ENCODE measurements at places on chromosomes 5 and 9.

GRCh38 chr5:139671096-139671841 is 23.1 kb downstream of the CXXC5 start:
- no peak overlapping the region for H3K4me3 ChIP-seq
- no peaks in the 10 kb centered on the region for H3K27me3 ChIP-seq
- H3K27ac ChIP-seq, result peak overlapping the region; percentile 93
- DNase-seq, result no peak
- H3K36me3 ChIP-seq, result no peaks in the 10 kb centered on the region

- no peaks in the 10 kb centered on the region for H3K36me3 ChIP-seq
- H3K4me3 ChIP-seq, result no peak overlapping the region
- peaks cover 17% of the 10 kb centered on the region for H3K4me1 ChIP-seq
- peaks cover 56% of the 10 kb centered on the region for H3K27me3 ChIP-seq
- no peak for DNase-seq
Measured at GRCh38 chr9:136799079-136799853, 3.1 kb downstream of the CCDC183 start.

- H3K27ac ChIP-seq, result no peak overlapping the region
- no peak overlapping the region for H3K4me3 ChIP-seq
- DNase-seq, result no peak
- no peaks in the 10 kb centered on the region for H3K36me3 ChIP-seq
- peaks cover 15% of the 10 kb centered on the region for H3K4me1 ChIP-seq
Measured at GRCh38 chr9:133379153-133380086, 3.3 kb downstream of the STKLD1 start.

DNA sequence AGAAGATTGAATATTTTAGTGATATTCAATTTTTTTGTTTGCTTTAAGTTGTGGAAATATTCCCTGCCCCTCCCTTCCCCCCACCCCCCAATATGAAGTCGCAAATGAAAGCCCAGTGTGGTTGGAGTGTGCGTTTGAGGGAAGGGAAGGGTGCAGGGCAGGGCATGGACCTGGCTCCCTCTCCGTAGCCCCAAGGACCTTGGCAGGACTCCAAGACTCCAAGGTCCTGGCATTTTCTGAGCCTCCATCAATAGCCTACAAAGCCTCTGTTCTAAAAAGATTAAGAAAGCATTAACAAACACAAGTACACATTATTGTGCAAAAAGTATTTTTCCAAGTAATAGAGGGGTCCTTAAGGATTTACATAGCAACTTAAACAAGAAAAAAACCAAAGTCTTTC is 38.8 kb upstream of the PTPN3 start:
- H3K4me3 ChIP-seq, result no peak overlapping the region
- DNase-seq, result no peak
- H3K27me3 ChIP-seq, result peaks cover 6% of the 10 kb centered on the region
- no peak overlapping the region for H3K27ac ChIP-seq

- H3K27me3 ChIP-seq, result no peaks in the 10 kb centered on the region
- DNase-seq, result no peak
- H3K4me1 ChIP-seq, result no peaks in the 10 kb centered on the region
- no peak overlapping the region for H3K4me3 ChIP-seq
- H3K27ac ChIP-seq, result no peak overlapping the region
Measured at GRCh38 chr9:77166193-77166592, 11.1 kb upstream of the VPS13A start.

DNA sequence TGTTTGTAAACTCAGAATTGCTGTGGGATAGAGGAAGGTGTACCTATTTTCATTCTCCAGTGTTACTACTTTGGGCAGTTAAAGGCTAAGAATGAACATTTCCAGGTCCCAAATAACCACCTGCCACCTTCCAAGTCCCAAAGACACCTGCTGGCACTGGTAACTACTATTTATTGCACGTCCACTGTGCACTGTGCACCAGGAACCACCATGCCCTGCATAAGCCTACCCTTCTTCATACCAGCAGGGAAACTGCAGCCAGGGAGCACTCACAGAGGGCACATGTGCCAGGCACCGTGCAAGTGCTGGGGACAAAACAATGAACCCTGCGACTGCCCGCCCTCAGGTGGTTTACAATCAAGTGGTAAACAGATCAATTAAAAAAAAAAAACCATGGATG is 34.9 kb downstream of the RAPGEF1 start:
- H3K4me1 ChIP-seq, result peaks cover 83% of the 10 kb centered on the region
- H3K4me3 ChIP-seq, result no peak overlapping the region
- no peak overlapping the region for H3K27ac ChIP-seq
- no peaks in the 10 kb centered on the region for H3K27me3 ChIP-seq

GRCh38 chr5:25160891-25161290 is 516.1 kb upstream of the CDH10 start:
- no peaks in the 10 kb centered on the region for H3K36me3 ChIP-seq
- DNase-seq, result no peak
- no peak overlapping the region for H3K4me3 ChIP-seq

DNA sequence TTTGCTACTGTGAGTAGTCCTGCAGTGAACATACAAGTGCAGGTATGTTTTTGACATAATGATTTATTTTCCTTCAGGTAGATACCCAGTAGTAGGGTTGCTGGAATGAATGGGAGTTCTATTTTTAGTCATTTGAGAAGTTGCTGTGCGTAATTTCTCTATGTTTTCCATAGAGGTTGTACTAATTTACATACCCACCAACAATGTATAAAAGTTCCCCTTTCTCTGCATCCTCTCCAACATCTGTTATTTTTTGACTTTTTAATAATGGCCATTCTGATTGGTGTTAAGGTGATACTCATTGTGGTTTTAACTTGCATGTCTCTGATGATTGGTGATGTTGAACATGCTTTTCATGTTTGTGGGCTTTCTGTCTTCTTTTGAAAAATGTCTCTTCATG is 64.7 kb upstream of the CTSL start:
- no peak overlapping the region for H3K27ac ChIP-seq
- H3K4me1 ChIP-seq, result peaks cover 31% of the 10 kb centered on the region
- H3K36me3 ChIP-seq, result no peaks in the 10 kb centered on the region
- H3K4me3 ChIP-seq, result no peak overlapping the region
- no peak for DNase-seq

GRCh38 chr5:28779161-28779754 is 1740.9 kb upstream of the CDH9 start:
- no peaks in the 10 kb centered on the region for H3K27me3 ChIP-seq
- H3K27ac ChIP-seq, result no peak overlapping the region
- H3K4me1 ChIP-seq, result no peaks in the 10 kb centered on the region
- no peak for DNase-seq

- no peaks in the 10 kb centered on the region for H3K36me3 ChIP-seq
- no peak overlapping the region for H3K27ac ChIP-seq
- H3K4me1 ChIP-seq, result no peaks in the 10 kb centered on the region
- no peak for DNase-seq
Measured at GRCh38 chr5:59832577-59833301, 60.8 kb downstream of the PDE4D start.

DNA sequence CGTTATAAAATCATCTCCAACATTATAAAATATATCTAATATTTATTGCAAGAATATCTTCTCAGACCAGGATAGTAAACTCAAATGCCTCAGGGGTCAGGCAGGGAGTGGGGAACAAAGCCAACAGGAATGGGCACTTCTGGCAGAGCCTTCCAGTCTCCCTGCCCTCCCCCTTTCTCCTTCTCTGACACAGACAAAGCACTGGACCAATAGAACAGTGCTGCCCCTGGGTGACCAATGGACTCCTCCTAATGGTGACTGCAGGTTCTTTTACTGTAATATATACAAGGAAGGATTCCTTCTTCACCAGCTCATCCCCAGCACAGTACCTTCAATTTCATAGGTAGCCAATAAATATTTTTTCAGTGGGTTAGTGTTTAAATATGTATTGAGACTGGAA is 31.1 kb upstream of the MAMDC2 start:
- no peak for DNase-seq
- no peak overlapping the region for H3K27ac ChIP-seq
- no peaks in the 10 kb centered on the region for H3K4me1 ChIP-seq
- H3K4me3 ChIP-seq, result no peak overlapping the region
- no peaks in the 10 kb centered on the region for H3K36me3 ChIP-seq

DNA sequence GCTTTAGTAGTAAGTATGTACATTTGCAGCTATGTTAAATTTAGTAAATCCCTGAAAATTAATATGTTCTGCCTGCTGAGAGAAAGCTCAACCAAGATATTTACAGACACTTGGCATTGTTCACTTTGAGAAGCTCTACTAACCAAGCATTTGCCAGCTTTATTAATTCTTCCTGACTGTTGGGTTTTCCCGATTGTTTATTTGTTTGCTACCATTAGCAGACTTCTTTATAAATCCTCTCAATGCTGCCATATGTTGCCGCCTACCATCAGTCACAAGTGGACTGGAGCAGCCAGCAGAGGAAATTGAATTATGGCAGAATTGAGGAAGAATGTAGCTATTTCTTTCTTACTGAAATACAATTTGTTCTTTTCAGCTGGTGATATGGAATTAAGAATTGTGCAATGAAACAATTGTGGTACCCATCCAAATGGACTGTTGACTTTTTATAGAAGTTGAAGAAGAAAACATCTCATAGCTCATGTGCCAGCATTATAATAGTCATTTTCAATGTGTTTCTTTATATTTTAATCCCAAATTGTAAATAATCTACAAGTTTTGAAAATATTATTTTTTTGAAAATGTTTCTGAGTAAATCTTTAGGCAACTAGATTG is 588.7 kb upstream of the CDH6 start:
- no peak for DNase-seq
- H3K4me1 ChIP-seq, result no peaks in the 10 kb centered on the region
- no peaks in the 10 kb centered on the region for H3K36me3 ChIP-seq
- H3K27ac ChIP-seq, result no peak overlapping the region

DNA sequence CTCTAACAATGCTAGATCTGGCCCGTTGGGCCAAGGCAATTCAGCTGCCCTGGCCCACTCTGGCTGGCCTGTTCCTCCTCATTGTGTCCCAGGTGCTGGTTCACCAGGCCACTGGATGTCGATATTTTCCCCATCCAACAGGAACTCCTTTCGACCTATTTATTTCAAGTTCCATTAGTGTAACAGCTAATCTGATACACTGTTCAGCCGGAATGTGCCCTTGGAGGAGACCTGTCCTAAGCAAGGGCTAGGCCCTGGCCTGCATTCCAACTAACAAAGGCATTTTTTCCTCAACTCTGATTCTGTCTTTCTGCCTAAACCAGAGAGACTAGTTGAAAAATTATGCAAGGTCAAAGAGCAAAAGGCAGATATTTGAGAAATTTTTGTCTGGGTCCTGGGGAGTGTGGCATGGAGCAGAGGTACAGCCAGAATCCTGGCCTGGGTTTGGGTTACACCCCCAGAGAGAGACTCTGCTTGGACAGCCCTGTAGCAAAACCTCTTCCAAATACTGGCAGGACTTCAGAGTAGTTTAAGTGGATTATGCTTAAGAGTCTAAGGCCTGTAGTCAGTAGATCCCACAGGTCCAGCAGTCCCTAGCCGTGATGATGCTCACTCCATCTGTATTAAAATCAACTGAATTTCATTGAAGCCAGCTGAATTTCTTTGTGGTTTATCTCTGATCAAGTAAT is 36.1 kb downstream of the MARCHF11 start:
- H3K36me3 ChIP-seq, result no peaks in the 10 kb centered on the region
- no peak for DNase-seq
- H3K4me1 ChIP-seq, result no peaks in the 10 kb centered on the region

DNA sequence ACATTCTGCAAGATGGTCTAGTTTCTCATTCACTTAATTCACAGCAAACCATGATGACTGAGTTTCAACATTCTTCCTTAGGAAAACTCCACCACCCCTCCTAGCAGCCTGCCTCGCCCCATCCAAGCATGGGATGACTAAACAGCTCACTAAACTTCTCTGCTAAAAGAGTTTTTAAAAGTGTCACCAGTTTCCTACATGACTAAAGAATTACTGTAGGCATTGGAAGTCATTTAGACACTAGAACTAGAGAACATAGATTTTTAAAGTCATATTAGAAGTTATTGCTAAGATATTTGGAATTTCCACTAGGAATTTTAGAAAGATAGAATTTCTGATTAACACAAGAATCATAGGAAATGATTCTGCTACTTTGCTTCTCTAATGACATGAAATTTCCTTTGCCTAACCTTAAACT is 5.5 kb upstream of the ESM1 start:
- H3K27ac ChIP-seq, result no peak overlapping the region
- no peak overlapping the region for H3K4me3 ChIP-seq
- no peak for DNase-seq
- no peaks in the 10 kb centered on the region for H3K4me1 ChIP-seq

DNA sequence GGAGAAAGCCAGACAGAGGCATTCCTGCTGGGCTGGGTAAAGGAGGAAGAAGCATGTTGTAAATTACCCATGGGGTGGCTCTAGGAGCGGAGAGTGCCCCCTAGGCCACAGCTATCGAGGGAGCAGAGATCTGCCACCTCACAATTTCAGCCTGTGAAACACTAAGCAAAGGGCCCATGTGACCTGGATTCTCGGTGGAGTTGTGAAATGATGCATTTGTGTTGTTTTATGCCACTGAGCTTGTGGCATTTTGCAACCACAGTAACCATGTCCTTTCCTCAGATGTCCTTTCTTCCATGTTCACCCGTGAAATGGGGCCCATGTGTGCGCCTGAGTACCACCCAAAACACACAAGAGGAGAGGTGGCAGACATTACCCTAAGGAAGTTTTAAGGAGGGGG is 159.3 kb downstream of the SYK start:
- H3K27ac ChIP-seq, result no peak overlapping the region
- no peaks in the 10 kb centered on the region for H3K36me3 ChIP-seq
- no peak overlapping the region for H3K4me3 ChIP-seq
- H3K4me1 ChIP-seq, result no peaks in the 10 kb centered on the region

DNA sequence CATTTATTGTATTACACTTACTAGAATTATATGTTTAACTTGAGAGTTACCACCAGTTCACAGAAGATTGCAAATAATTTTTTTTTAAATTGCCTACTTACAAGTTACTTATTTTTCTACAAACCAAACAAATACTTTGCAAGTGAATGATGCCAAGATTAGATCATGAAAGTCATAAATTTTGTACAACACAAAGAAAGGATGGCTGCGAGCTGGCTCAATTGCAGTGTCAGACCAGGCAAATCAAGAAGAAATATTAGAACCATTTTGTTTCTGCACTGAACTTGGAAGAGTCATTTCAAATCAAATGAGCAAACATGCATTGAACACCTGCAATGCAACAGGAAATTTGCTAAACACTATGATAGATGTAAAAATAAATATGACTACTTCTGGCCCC is 97.3 kb downstream of the PLCXD3 start:
- H3K4me1 ChIP-seq, result no peaks in the 10 kb centered on the region
- H3K4me3 ChIP-seq, result no peak overlapping the region
- H3K27me3 ChIP-seq, result no peaks in the 10 kb centered on the region
- DNase-seq, result no peak
- no peaks in the 10 kb centered on the region for H3K36me3 ChIP-seq

GRCh38 chr5:11212706-11213105 is 451.7 kb upstream of the DAP start:
- H3K27me3 ChIP-seq, result no peaks in the 10 kb centered on the region
- no peaks in the 10 kb centered on the region for H3K4me1 ChIP-seq
- H3K36me3 ChIP-seq, result no peaks in the 10 kb centered on the region
- DNase-seq, result no peak
- H3K4me3 ChIP-seq, result no peak overlapping the region
- H3K27ac ChIP-seq, result no peak overlapping the region

DNA sequence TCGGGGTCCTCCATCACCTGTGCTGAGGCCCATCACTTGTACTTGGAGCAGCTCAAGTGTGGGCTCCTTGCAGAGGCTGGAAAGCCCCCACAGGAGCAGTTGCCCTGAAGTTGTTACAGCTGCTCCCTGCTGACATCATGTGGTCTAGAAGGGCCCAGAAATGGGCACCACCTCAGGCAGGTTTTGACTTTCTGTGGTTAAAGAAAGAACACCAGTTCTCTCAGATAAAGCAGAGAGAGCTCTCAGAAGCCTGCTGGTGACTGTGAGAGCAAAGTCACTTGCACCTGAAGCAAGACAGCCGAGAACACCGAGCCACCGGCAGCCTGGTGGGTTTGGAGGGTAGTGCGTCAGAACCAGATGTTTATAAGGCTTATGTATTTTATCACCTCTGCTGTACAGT is 70.4 kb downstream of the MVB12B start:
- H3K4me3 ChIP-seq, result no peak overlapping the region
- no peaks in the 10 kb centered on the region for H3K27me3 ChIP-seq
- H3K27ac ChIP-seq, result no peak overlapping the region
- H3K36me3 ChIP-seq, result no peaks in the 10 kb centered on the region
